Urinary bladder (tissue), 4 donors: ENCODE measurements at places on chromosomes 5 and 9. TPM values are rescaled to one million over a fixed set of nuclear protein-coding genes. Genes with fewer than 3 reads are reported as not detected.

GRCh38 chr5:121979691-121980090 lies 17.9 kb downstream of the SRFBP1 start:
- DNase-seq = no peak

GADD45G gene
- total RNA-seq = 3.9 TPM

GABBR2 gene
- 0.53 TPM for total RNA-seq

CSF1R gene
- total RNA-seq = 24.5 TPM

DNA sequence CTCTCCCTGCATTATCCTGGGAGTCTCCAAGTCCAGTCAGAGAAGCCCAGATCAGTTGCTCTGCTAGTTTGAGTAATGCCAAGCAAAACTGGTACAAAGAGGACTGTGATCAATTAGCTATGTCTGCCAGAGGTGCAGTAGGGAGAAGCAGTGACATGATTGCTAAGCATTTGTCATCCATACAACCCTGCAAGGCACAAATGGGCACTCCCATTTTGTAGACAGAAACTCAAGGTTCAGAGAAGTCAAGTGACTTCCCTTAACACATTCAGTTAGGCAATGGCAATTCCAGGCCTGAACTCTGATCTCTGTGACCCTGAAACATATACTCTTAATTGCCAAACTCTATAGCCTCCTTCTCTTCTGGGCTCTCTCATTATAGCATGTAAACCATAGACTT lies 34.0 kb downstream of the NDST1 start:
- DNase-seq = no peak

GABRP gene
- total RNA-seq = 2.0 TPM

DNA sequence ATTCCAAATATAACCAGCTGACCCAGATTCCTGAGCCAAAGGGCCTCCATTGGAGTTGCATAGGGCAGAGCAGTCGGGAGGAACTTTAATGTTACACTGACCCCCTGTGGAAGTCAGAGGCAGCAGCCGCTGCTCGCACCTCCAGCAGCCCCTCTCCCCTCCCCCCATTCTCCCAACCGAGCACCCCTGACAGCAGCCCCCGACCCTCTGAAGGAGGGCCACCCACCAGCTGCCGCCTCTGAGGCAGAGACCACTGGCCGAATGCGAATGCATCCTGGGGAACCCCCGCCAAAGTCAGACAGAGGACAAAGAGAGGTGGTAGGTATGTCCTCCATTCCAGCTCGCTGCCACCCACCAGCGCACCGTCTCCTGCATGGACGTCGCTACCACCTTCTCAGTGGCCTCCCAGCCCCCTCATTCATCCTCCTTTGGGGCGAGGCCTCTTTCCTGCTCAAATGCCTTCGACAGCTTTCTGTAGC lies 231.0 kb downstream of the CDK5RAP2 start:
- DNase-seq = no peak

- no peak for DNase-seq
These were observed 92.3 kb downstream of the PTCD2 start for GRCh38 chr5:72412283-72413055.

CA9 gene
- 0.37 TPM for total RNA-seq

DNA sequence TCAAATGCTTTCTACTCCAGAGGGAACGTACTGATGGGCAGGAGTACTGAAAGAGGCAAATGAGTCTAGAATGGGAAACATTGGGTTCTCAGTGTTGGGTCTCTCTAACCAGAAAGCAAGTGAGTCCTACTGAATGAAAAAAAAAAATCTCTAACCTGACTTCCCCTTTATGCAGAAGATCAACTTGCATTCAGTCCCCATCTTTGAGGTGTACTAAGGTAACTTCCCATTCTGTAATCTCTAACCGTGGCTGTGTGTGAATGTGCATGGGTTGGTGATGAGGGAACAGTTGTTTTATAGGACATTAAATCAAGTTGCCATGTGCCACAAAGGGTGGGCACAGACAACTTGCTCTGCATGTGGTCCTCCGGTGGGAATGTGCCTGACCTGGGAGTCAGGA lies 264.6 kb upstream of the CLINT1 start:
- no peak for DNase-seq

DNA sequence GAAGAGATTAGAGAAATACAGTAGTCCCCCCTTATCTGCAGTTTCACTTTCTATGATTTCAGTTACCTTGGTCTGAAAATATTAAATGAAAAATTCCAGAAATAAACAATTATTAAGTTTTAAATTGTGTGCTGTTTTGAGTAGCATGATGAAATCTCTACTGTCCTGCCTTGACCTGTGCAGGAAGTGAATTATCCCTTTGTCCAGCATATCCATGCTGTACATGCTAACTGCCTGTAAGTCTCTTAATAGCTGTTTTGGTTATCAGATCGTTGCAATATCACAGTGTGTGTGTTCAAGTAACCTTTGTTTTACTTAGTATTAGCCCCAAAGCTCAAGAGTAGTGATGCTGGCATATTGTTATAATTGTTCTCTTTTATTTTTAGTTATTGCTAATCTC lies 11.2 kb upstream of the JAK2 start:
- DNase-seq = no peak

- no peak for DNase-seq
These were observed 15.1 kb upstream of the CXCL14 start for GRCh38 chr5:135593886-135594285.

GRCh38 chr9:135329571-135330306 lies 149.8 kb upstream of the PPP1R26 start:
- no peak for DNase-seq

DNA sequence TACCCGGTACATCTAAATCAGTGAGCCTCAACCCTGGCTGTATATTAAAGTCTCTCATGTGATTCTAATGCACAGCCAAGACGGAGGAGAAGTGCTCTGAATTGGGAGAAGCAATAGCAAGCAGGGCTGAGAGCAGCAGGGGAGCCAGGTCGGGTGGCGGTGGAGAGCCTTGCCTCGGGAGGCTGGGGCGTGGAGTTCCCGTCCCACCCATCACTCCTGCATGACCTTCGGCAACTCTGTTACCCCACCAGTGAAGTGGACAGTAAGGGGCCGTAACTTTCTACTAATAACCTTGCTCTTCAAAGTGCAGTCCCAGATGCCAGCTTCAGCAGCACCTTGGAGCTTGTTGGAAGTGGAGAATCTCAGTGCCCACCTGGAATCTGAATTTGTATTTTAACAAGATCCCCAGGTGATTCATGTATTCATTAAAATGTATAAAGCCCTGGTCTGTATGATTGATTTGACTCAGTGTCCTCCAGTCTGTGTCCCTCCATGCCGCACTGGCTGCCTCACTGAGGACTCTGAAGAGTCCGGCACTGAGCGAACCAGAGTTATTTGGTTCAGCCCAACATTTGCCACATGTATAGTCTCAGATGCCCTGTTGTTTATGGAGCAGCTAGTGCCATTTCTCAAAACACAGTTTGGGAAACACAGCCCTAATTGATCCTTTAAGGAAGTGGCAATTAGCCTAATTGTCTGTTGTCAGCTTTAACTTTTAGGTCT lies 6.5 kb downstream of the ERGIC1 start:
- DNase-seq = no peak

DNA sequence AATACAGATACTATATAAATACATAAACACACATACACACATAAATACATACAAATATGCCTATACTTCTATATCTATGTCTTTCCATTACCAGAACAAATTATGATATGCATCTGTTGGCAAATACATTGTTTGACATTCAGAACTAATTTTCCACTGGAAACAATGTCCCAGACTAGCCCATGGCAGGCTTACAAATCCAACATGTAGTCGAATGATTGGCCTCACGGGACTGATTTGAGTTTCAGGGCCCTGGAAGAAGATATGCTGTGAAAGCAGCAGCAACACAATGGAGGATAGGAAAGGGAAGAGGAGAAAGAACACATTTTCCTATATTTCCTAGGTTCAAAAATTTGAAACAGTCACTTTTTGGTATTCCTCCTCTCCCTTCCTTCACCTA lies 881.1 kb upstream of the DMAC1 start:
- no peak for DNase-seq

SPINK7 gene
- not detected for total RNA-seq

DNA sequence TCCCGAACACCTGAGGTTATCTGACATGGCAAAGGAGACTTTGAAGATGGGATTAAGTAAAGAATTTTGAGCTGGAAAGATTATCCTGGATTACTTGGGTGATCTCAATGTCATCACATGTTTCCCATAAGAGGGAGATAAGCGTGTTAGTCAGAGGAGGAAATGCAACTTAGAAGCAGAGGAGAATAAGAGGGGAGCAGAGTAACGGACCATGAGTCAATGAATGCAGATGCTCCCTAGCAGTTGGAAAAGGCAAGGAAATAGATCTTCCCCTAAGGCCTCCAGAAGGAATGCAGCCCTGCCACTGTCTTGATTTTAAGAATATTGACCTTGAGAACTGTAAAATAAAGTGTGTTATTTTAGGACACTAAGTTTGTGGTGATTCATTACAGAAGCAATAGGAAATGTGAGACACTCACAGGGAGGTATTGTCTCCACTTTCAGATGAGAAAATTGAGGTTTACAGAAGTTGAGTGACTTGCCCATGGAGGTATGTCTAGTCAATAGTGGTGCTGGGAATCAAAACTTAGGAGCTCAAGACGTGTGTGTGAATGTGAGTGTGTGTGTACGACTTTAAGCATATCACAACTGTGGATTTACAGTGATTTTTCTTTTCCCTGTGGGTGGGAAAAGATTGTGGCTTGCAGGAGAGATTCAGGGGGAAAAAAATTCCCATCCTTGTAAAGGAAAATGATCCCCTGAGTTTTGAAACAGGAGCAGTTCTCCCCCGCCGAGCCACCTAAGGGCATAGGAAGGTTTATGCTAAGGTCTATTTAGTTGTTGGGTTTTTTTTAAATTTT lies 125.3 kb downstream of the TRIM32 start:
- DNase-seq = no peak

APBA1 gene
- total RNA-seq = 12.4 TPM

GRCh38 chr5:79561525-79561893 lies 47.6 kb upstream of the HOMER1 start:
- no peak for DNase-seq
